ENCODE measurements at places on chromosomes 1 and 21.

- DNase-seq: no peak
These were observed 32.9 kb downstream of the MFSD2A start for GRCh38 chr1:39987869-39988268.

DNA sequence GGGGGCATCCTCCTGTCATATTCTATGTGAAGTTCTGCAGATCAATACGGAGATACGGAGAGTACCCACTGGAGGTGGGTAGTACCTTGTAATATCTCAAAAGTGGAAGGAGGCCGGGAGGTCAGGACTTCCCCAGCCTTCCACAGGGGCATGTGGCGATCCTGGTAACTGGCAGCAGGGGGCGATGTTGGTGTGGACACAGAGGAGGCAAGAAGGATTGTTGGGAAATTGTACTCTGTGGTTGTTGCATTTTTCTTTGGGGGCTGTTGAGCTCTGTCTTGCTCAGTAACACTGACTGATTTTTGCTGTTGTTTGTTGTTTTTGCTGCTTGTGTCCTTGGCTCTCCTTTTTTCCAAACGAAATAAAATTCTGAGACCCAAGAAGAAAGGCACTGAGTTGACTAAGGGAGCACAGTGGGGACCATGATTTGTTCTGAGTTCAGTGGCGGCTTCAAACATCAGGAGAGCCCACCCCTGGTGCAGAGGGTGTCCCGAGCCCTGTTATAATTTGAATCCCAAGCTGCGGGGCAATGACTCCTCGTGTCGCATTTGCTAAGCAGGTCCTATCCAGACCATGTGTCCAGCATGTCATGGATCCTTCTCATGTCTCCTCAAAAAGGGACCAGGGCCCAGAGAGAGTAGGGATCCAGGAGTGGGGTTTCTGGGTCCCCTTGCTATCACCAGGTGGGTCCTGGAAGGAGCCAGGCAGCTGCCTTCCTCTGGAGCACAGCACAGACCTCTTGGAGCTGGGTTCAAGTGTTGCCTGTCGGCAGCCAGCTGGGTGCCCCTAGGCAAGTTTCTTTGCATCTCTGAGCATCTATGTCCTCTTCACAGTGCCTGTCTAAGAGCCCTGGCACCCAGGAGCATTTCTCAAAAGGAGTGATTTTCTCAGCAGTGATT is 22.8 kb downstream of the LHX4 start:
- peak; percentile 63 for DNase-seq

DNA sequence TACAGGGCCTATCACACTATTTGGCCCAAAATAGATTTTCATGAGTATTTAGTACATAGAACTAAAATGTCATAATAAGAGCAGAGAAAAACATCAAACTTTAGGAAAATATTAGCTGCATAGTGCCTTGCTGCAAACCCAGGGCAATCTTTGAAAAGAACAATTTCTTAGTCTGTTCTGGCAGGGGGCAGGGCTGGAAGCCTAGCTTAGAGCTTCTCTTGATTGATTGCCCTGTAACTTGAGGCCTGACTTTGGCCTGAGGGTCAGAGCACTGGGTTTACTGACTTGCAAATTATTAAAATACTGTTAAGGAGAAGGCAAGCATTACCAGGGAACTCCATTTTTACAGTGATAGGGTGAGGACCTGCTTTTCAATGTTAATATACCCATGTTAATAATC is 115.8 kb upstream of the SPAG17 start:
- DNase-seq: no peak

GRCh38 chr1:220363196-220363837 is 91.1 kb upstream of the RAB3GAP2 start:
- DNase-seq: no peak

DNA sequence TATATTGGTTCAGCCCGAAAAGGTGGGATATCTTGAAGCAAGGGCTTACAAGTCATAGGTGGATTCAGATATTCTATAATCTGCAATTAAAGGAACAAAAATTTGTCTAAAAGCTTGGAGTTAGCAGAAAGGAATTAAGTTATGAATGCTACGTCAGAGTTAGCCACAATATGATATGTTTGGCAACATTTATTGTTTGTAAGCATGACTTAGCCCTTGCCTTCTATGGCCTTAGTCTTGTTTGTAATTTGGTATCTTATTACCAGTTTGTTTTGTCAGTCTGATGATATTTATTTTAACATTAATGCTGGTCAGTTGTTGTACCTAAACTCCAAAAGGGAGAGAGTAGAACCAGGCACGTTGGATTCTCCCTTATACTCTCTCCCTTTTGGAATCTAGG is 43.1 kb upstream of the SUCO start:
- no peak for DNase-seq

DNA sequence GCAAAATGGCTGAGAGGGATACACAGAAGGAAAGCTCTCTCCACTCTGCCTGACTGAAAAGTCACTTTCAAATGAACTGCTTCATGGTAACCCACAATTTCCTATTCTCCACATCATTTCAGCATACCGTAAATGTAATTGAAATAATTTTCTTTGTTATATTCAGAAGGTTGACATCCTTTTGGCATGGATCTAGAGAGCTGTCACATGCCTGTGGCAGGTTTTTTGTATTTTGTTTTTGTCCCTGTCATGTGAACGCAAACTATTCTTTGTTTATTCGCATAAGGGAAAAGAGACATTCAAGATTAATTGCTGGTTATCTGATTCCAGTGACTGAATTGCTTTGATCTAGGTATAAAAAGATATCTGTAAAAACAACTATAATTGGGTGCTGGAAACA is 1808.1 kb downstream of the NCAM2 start:
- DNase-seq: no peak

DNA sequence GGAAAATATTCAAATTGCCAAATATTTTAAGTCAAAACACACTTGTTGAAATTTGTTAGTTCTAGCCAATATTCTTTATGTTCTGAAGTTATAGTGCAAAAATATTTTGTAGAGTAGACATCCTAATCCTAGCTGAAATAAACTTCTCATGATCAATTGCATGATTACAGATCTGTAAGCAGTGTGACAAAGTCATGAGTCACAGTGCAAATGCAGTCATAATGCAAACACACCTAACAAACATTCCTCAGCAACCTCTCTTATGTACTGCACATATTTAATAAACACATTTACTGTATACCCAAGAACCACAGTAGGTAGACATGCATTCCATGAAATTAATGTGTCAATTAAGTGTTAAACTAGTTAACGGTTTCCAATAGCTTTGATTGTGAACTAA is 1857.4 kb downstream of the NCAM2 start:
- DNase-seq: no peak
